Renal cortical epithelial cell (primary cell): ENCODE measurements at places on chromosomes 3 and 15. TPM values are rescaled to one million over a fixed set of nuclear protein-coding genes. Genes with fewer than 3 reads are reported as not detected.

The GOLGA8S gene
- total RNA-seq, result 0.10 TPM in 1 of 2 replicates, not detected in the other

The FBXW12 gene
- not detected in 2 replicates for total RNA-seq

The NXPE3 gene
- 15.5 and 32.0 TPM in 2 replicates for total RNA-seq

The STAC gene
- 22.1 and 22.4 TPM in 2 replicates for total RNA-seq

- DNase-seq, result peak; percentile 61
Observed at GRCh38 chr3:36135863-36136262, 244.4 kb upstream of the STAC start.

GRCh38 chr3:17740721-17741141 is 1.7 kb downstream of the TBC1D5 start:
- DNase-seq, result peak; percentile 48

DNA sequence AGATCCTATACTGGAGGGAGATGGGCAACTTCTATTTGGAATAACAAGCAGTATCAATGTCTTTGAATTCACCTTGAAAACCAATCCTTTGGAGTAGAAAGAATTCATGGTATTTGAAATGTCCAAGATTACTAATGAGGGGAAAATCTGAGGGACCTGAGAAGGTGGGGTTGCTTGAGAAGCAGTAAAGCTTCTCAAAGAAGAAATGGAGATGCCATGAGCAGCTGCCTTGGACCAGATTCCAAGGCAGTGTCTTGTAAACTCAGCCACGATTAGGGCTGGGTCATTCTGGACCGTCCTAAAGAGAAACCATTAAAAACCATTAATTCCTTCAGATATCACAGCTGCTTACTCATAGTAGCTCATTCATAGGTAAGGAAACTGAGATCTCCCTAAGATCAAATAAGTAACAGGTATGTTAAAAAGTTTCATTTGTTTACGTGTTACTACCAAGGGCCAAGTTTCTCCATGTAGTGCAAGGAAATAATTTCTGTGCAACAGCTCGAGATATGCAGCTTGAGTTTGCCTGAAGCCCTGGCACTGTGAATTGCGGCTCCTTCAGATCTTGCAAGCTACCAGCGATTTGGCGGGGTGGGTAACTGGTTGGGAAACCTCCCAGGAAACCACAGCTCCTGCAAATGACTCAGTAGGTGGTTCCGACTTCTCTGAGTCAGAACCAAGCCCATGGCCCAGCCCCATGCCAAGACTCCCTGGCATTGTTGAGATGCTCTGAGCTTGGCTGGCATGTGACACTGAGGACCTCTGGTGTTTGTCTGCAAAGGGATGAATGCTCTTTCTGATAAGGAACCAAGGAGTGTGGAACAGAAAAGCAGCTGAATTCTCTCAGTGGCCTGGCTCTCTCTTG is 296.8 kb downstream of the RORA start:
- peak; percentile 97 for DNase-seq

DNA sequence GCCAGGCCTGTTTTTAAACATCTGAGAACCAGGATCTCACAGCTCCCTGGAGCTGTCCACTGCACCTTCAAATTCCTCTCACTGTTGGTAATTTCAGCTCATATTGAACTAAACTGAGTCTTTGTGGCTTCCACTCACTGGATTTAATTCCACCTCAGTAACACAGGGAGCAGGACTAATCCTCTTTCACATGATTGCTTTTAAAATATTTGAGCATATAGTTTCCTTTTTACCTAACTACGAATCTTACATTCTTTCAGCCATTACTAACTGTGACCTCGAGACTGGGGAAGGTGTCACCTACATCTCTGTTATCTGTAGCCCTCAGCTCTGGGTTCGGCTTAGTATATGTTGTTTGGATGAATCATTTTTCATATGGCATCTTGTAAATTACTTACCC is 194.3 kb upstream of the C2CD4B start:
- no peak for DNase-seq

- peak; percentile 47 for DNase-seq
Observed at GRCh38 chr15:38260077-38260476, 7.4 kb downstream of the SPRED1 start.

DNA sequence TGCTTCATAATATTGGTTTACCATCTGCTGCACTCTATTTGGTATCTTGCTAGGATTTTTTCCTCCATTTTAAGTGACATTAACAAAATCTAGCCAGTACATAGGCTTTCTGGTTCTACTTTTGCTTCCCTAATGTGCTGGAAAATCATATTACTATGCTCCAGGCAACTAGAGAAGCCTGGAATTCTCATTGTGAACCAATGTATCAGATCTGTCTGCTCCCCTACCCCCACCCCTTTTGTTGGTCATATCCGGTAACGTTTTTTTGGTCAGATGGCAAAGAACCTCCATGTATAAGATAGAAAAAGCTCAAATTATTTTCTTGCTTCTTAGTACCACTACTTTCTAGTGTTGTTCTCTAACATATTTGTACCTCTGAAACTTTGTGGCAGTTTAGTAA is 17.1 kb downstream of the MAP2K5 start:
- no peak for DNase-seq

DNA sequence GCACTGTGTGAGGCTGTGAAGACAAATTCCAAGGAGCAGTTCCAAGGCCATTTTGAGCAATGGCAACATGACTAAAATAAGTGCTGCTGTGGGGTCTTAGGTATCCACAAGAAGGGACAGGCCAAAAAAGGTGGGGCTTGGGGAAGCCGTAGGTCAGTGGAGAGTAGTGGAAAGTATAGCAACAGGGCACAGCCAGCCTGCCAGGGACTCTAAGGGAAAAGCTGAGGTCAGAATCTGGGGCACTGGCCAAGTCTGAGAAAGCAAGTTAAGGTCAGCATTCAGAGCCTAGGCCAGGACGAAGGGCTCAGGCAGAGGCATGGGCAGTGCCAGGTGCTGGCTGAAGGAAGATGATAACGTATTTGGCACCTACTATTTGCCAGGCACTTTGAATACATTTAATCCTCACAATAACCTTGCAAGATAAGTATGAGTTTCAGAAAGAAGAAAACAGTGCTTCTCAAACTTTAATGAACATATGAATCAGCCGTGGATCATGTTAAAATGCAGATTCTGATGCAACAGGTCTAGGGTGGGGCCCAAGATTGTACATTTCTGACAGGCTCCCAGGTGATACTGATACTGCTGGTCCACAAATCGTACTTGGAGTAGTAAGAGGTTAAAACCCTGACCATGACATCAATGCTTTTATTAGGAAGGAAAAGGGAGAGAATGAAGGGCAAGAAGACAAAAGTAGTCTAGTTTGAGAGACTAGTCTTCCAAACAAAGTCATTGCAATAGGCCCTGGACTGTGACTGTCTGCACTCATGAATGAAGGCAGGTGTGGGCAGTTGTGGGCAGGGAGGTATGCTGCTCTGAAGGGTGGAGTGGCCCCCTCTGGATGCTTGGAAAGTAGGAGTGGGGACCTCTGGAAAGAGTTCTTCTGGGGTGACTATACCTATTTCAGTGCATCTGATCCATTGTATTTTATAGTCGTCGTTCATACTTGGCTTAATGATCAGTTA is 106.3 kb upstream of the ANKRD28 start:
- no peak for DNase-seq

DNA sequence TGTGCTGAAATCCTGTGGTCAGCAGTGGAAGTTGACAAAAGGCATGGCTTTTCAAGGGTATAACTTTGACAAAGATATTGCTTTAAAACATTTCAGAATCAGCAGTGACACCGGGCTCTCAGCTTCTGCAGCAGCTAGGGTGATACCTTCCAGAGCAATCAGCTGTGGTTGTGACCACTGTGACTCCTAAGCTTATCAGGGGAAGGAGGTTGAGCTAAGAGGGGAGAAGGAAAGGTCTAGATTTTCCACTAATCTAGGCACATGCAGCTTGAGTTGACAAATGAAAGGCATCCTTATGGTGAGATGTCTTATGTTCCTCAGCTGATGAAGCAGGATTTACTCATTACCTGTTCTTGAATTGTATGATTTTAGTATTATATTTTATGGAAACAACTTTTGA is 16.3 kb upstream of the LRRFIP2 start:
- DNase-seq, result no peak

GRCh38 chr3:187753516-187753915 is 8.2 kb upstream of the BCL6 start:
- DNase-seq, result no peak

DNA sequence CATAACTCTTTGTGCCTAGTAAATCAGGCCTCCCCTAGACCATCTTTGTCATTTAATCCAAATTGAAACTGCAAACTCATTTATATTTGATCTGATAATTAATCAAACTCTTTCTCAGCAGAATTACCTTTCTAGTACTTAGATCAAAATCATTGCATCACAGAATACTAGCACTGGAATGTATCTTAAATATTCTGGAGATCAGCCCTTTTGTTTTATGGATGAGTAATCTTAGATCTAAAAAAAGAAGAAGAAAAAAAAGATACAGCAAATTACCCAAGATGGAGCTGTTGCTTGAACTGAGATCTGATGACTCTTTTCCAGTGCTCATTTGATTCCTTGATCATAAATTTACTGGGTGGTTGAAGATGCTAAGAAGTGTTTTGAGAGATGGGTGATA is 47.9 kb downstream of the NAALADL2 start:
- no peak for DNase-seq

- DNase-seq, result no peak
Observed at GRCh38 chr3:197035577-197035976, 6.0 kb upstream of the MELTF start.

- DNase-seq, result no peak
Observed at GRCh38 chr15:26744894-26745293, 28.0 kb downstream of the GABRB3 start.

GRCh38 chr3:127610105-127610504 is 11.9 kb downstream of the MCM2 start:
- no peak for DNase-seq

DNA sequence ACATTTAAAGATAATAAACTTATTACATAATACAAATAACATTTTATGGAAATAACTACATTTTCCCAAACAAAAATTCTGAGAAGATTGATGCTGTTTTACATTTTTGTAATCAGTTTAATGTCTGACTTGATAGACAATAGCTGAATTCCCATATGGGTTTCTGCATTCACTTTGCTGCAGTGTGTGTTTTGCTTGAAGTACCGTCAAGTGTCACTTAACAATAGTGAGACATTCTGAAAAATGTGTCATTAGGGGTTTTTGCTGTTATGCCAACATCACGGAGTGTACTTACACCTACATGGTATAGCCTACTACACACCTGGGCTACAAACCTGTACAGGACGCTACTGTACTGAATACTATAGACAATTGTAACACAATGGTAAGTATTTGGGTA is 57.5 kb downstream of the USF3 start:
- no peak for DNase-seq

- DNase-seq, result no peak
Observed at GRCh38 chr15:23647001-23647295, 719 bp downstream of the MAGEL2 start.

DNA sequence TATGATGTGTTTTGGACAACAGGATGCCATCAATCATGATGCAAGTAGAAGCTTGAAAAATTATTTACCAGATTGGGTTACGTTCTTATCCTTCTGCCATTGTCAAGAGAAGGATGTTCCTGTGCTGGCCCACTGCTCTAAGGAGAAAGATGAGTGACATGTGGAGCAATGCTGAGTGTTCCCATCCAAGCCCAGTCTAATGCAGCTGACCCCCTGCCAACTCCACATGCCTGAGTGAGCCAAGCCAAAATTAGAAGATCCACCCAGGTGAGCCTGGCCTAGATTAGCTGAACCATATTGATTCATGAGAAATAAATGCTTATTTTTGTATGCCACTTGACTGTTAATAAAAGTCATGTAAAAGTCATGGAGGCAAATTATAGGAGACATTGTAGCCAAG is 446.5 kb downstream of the CNTN3 start:
- DNase-seq, result no peak

GRCh38 chr3:20890111-20890519 is 704.1 kb upstream of the SGO1 start:
- no peak for DNase-seq

DNA sequence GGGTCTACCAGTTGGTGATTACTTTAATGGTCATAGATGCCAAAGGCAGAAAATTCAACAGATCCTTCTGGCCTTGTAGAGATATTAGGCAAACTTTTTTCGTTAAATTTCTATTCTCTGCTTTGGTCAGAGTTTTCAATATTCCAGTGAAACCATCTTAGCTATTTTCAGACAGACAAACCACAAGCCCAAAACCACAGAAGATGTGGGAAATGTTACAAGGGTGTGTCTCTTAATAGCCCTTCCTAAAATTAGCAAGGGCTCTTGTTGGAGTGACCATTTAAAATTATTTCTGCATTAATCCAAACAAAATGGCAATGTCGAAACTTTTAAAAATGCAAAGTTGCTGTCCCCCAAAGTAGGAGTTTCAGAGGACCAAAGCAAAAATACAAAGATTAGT is 102.8 kb downstream of the ARRDC4 start:
- DNase-seq, result no peak

DNA sequence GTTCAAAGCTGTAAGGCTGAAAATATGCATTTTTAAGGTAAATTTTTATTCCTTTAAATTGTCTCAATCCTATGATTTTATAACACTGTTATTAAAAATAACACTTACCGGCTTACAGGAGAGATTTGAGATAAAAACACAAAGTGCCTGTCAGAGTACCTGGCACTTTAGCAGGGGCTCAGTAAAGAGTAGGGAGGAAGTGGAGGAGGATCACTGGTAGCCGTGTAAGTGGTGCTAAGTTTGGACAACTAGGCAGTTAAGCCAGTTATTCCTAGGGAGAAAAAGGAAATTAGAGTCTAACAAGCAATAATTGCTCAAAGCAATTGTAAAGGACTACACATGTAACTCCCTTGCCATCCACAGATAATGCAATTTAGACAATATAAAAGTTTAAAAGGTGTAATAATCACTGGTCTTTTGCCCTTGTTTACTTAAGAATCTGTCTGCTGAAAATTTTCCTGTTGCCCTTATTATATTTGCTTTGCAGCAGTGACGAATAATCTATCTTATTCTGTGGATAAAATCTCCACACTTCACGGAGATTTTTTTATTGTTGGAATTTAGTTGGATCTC is 204.8 kb downstream of the CDIN1 start:
- no peak for DNase-seq

DNA sequence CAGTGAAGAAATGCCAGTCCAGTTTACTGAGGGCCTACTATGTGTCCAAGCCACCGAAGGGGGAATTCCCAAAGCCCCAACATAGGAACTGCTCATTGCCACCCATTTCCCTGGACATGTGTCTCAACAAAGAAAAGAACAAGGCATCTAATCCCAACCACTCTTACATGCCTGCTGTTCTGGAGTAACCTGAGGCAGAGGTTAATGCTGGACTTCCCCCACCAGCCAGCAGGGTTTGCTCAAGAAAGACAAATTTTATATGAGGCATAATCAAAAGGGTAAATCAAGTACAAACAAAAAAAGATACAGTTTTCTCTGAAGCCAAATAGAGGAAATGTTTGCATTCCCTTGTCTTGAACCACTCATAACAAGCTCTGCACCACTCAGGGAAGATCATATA is 4.1 kb downstream of the ADCY5 start:
- DNase-seq, result no peak

DNA sequence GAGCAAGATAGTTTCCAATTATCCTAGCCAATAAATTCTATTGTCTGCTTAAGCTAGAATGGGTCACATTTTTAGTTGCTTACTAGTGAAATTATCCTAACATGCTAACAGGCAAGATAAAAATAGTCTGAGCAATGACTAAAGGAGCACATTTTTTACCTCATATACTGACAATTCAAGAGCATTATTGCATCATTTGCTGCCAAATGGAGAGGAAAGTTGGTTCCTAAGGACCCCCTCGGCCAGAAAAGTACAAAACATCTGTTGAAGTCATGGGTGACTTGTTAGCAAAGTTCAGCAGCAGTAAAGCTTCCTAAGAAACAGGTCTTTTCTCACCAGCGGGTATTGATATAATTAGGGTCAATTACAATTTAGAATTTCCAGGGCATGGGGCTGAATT is 1001.0 kb downstream of the FHIT start:
- peak; percentile 71 for DNase-seq

- DNase-seq, result no peak
Observed at GRCh38 chr3:42613462-42613861, 13.0 kb downstream of the NKTR start.
